ENCODE measurements at places on chromosomes 2 and 18.
A peak's percentile ranks its signal among the peaks of the same experiment; 100 is the strongest.

DNA sequence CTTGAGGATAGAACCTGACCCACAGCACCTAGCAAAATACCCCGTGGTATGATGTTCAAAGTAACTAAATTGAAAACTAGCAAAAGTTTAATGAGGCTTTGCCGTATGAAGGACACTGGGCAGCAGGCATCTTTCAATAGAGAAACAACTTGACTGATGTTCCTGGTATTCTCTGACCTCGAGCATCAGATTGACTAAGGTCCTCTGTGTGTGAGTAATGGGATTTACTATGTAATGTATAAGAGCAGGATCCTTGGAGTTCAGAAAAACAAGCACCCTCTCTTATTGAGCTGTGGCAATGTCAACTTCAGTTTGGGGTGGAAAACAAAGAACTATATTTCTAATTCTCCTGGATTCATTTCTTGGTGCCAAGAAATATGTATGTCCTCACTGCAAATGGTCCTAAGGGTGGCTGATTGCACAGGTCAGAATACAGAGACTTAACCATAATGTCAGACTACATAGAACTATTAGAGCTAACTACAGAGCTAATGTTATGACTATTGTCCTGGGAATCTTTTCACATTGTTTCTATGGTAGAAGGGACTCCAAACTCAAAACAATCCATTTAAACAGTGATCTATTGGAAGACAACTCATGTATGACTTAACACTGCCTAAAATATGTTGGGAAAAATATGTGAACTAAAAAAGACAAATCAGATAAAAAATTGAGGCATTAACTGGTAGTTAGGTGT lies 4.4 kb downstream of the TNFAIP6 start:
- no peak for DNase-seq

- DNase-seq = no peak
Observed at GRCh38 chr2:202705446-202706020, 70.8 kb downstream of the FAM117B start.

DNA sequence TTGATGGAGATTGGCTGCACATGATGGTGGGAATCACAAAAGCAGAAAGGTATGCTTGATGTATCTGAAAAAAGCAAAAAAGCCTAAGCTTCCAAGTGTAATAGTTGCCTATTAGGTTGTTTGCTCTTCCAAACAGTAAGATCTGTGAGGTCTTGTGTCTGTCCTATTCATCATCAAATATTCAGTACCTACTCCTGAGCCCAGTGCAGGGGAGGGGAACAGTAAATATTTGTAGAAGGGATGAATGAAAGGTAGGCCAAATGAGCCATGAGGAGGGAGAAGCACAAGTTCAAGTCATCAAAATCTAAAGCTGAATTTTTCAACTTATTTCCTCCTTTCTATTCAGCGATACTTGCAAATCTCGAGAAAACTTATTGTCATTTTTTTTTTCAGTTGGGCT lies 153.2 kb upstream of the ETAA1 start:
- no peak for DNase-seq

- peak; percentile 22 for DNase-seq
Observed at GRCh38 chr2:73232403-73233153, 461 bp downstream of the PRADC1 start.

DNA sequence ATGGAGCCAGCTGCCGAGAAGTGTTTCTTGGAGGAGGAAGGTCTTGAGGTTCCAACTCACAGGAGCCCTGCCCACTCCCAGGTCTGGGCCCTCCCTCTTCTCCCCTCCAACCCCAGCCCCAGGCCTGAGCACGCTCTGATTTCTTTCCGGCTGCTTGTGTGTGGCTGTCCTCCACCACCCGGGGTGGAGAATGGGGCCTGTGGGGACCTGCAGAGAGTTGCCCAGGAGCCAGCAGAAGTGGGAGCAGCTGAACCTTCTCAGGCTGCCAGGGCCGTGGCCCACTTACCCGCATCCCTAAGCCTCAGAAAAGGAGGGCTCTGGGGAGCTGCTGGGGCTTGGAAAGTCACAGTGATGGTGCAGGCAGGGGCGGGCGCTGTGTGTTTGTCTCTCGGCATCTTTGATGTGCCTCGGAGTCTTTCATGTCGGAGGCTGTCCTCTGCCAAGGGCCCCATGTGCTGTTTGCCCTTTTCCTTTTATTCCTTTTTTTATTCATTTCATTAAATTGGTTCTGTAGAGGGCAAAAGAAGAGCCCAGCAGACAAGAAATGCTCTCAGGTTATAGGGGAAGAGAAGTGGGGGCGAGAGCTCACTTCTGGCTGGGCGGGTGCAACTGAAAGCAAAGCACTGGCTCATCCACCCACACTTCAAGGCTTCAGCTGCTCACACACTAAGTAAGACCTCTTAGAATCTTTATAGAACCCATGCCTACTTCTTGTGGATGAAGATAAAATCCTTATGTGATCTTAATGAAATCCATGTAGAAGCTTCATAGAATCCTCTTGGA lies 52.5 kb downstream of the SDC1 start:
- no peak for DNase-seq

GRCh38 chr2:207155516-207156444 lies 10.0 kb downstream of the KLF7 start:
- DNase-seq = no peak

- no peak for DNase-seq
Observed at GRCh38 chr2:134681201-134681600, 37.6 kb downstream of the TMEM163 start.

DNA sequence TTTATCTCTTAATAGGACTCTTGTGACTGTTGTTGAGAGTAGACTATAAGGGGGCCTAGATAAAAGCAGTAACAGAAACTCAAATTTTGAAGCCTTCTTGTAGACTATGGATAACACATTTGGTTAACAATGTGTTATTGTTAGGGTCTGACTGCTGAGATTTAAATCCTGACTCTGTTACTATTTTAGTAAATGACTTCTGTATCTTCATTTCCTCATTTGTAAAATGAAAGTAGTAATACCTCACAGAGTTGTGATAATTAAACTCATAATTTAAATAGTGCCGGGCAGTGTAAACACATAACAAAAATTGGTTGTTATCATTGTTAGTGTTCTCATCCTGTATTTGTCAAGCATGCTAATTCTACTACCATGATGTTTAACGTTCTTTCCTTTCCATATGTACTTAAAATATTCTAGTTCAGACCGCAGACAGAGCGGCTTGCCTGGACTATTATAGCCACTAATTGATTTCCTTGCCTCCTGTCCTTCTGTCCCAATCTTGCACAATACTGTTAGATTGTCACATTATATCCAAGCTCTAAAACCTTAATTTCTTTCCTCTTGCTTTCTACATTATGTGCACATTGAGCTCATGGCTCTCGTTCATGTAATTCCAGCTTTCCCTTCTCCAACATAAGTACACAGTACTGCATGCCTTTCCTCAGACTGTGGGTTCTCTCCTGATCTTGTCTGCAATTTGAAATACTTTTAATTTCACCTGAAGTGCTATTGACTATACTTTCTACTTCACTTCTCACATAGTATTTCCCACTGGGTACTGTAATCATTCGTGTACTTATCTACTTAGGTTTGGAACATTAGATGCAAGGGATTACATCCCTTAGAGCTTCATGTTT lies 48.4 kb downstream of the RBBP8 start:
- no peak for DNase-seq

- DNase-seq = no peak
Observed at GRCh38 chr2:200677171-200677570, 91.4 kb downstream of the AOX1 start.

DNA sequence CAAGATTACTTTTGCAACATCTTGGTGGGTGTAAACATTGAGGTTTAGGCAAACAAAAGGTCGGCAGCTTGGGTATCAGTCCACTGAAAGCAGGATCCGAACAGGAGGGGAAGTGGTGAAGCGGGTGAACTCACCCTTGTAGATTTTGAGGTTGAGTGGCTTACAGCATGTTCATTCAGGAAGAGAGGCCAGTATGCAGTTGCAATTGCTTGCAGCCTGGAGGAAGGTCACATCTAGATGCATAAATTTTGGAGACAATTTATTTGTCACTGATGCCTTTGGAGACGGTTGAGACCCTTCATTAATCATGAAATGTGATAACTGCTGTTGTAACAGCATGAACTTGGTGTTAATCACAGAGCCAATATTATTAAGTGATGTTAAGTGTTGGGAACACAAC lies 131.1 kb downstream of the LTBP1 start:
- no peak for DNase-seq

GRCh38 chr2:61096438-61096837 lies 30.8 kb downstream of the SANBR start:
- no peak for DNase-seq

- no peak for DNase-seq
Observed at GRCh38 chr18:13542520-13542847, 183.9 kb downstream of the FAM210A start.

GRCh38 chr18:13406736-13407135 lies 188.2 kb downstream of the LDLRAD4 start:
- DNase-seq = no peak

DNA sequence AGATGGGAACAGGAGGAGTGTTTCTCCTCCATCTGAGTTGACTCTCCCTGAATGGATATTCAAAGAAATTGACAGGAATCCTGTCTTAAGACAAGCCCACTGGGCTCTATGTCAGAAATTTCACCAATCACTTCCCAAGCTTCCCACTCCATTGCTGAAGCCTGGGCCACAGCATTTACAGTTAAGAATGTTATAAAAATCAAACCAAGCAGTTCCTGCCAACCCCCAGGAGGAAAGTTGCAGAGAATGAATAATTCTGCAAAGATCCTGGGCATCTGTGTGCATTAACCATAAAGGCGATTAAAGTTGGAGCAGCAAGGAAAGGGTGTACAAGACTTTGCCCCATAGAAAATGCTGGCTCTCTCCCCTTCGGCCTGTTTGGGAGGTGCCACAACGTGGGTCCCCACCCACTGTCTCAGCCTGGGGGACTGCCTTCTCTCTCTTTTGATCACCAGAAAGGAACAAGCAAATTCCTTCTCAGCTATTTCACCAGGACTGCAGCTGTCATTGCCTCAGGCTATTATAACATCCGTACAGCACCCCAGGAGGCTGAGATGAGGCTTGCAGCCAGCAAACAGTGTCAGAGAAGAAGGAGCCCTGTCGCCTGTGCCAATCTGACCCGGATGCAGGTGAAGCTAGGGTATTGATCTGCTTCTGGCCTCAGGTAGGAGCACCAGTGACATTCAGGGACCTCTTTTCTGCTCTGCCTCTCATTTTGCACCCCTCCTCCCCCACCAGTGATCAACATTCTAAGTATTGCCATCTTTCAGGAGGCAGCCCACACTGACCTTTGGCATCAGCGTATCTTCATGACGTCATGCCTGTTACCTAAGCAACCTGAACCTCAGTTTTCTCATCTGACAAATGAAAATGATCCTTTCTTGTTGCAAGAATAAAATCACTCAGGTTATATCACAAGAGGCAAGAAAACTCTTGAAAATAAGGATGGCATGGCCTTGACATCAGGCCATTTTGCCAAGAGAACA lies 219.0 kb downstream of the SH3BP4 start:
- DNase-seq = peak; percentile 54

DNA sequence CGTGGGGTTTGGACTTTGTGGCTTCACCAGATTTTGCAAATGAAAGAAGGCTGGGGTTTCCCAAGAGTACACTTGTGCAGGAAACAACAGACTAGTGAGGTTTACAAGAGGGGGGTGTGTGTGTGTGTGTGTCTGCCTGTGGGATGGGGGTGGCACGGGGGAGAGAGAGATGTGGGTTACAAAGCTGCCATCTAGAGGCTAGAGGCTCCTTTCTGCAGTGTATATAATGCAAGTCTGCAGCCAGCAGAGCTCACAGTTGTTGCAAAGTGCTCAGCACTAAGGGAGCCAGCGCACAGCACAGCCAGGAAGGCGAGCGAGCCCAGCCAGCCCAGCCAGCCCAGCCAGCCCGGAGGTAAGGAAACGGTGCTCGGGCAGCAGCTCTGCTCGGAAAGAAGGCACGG lies at the start of gene ACKR3:
TSS of gene ACKR3 (plus strand) at position 253 of the 401 bp plus-strand sequence. CDS start 10,641 bp downstream, outside the sequence.
- DNase-seq = peak; percentile 61

DNA sequence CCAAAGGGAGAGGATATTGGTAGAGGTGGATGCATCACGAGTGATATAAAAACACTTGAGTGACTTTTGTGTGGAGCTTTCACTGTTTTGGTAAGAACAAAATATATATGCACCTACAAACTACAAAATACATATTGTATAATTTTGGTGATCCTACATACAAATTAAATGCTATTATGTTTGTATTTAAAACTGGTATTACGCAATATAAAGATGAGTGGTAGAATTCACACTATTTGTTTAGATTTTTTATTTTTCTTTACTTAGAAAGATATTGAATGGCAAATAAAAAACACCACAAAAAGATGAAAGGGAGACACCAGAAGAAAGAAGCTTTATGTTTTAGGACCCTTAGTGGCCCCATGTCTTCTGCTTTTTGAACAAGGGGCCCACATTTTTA lies 770.7 kb upstream of the ID2 start:
- no peak for DNase-seq

DNA sequence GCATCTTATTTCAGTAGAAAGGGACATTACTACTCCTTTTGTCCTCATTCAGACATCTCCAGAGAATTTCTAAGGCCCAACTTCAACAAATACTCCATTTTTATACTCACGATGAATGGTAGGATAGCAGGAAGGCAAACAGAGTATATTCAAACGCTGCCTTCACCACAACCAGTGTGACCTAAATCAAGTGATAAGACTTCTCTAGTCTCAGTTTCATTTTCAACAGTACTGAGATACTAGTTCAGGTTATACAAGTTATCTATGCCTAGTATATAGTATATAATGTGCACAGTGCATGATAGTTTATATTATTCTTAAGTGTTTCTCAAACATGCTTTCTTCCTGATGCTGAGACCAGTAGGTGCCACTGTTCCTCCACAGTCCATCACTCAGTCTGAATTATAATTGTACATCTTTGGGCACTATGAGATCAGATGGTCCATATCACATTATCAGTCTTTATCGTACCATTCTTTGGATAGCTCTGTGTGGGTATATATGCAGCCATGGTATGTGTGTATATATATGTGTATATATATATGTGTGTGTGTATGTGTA lies 66.3 kb upstream of the RPE start:
- no peak for DNase-seq

Measured in NCI-H524 (cell line).